ENCODE measurements at places on chromosomes 4 and X.
A peak's percentile ranks its signal among the peaks of the same experiment; 100 is the strongest.

DNA sequence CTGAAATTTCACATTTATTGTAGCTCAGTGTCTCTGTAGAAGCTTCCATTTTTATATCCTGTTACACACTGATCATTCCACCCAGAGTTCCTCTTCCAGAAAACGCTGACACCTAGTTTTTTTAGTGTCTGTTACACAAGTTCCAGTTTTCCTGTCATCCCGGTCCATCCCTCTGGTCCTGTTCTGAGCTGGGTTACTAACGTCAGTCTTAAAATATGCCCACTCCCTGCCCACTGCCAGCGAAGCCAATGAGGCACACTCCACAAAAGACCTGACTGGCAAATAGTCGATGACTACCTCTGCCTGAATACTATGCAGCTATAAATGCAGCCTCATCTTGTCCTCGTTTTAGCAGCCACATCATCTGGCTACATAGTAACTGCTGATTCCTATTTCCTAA lies 30.9 kb upstream of the DDX3X start:
- no peak for DNase-seq

DNA sequence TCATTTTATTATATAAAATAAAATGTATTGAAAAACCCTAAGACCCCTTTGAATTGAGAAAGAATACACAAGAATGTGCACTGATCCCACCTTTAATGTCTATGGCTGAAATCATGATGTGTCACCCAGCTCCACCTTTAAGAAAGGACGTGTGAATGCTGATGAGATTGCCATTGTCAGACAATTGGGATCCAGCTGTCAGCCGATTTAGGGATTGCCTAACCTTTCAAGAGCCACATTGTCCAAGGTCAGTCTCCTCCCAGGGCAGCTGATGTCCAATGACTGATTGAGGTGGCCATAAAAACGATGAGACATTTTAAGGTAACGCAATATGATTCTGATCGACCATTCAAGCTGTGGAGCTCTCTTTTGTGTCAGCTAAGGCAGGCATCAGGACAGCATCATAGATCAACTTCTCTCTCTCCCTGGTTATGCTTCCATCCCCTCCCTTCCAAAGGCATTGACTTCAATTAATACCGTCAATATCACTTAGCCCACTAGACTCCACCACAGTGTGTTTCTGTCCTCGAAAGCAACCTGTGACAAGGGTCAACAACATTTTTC lies 1676.4 kb downstream of the PCDH7 start:
- no peak for DNase-seq

- DNase-seq: no peak
Measured at GRCh38 chr4:86376850-86377249, 17.0 kb upstream of the MAPK10 start.

GRCh38 chrX:150536455-150537116 lies 31.8 kb upstream of the MTM1 start:
- no peak for DNase-seq

GRCh38 chr4:95877636-95878035 lies 37.7 kb downstream of the PDHA2 start:
- DNase-seq: no peak

DNA sequence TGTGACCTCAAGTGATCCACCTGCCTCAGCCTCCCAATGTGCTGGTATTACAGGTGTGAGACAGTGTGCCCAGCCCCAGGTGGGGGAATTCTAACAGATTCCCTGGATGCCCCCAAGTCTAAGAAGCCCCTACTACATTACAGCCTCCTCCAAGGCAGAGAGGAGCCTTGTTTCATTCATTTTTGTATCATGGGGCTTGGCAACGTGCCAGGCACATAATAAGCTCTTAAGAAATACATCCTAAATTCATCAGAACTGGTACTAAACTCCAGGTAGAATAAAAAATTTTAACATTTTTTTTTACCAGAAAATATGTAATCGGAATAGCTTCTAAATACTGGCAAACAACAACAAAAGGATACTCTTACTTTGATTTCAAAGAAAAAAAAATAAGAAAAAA lies 127.1 kb downstream of the CHIC2 start:
- no peak for DNase-seq

DNA sequence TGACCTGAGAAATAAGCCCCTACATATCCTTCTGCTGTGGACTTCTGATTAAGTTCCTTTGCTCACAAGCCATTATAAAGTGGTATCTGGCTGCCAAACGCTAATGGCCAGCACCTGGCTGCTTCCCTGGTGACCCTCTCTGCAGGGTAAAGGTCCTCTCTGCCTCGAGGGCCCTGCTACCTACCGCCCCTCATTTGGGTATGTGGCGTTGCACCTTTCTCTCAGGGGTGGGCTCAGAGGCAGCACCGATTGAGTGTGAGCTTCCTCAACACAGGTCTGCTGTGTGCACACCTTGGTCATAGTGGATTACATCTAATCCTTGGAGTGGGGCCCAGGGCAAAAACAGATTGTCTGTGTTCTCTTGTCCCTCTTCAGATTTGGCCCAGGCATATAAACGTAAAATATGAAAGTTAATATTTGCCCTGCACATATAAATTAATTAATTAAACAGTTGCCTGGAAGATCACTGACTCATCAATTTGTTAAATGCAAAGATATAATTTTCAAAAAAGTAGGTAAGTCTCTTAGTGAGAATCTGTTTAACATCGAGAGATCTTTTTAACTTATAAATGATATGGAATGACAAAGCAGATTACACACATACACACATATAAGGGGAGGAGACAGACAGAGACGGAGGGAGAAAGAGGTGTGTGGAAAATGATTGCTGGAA lies 174.5 kb upstream of the SMIM31 start:
- DNase-seq: no peak

- DNase-seq: peak; percentile 43
Measured at GRCh38 chr4:168408620-168409019, 71.7 kb downstream of the DDX60L start.

- no peak for DNase-seq
Measured at GRCh38 chr4:25702848-25703247, 47.2 kb downstream of the SLC34A2 start.

GRCh38 chrX:69968950-69969349 lies 80.8 kb downstream of the AWAT2 start:
- DNase-seq: no peak

- DNase-seq: no peak
Measured at GRCh38 chr4:109206620-109207019, 95.8 kb downstream of the COL25A1 start.

- DNase-seq: no peak
Measured at GRCh38 chrX:19342331-19342906, 1.3 kb upstream of the PDHA1 start.

- no peak for DNase-seq
Measured at GRCh38 chr4:171242831-171243230, 570.4 kb upstream of the GALNTL6 start.

DNA sequence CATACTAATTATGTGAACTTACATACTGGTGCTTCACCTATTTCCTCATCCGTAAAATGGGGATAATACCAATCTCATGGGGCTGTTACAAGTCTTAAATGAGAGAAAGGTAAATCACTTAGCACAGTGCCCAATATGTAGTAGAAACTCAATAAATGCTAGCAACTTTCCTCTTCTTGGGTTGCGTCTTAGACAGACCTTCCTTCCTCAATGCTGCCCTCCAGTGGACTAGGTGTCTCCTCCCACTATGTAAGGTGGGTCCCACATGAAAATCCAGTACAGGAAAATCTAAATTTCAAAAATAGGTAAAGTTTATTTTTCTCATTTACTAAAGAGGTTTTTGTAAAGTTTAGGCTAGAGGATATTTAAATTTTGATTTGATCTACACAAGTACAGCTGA lies 20.6 kb downstream of the ZDHHC9 start:
- DNase-seq: no peak

DNA sequence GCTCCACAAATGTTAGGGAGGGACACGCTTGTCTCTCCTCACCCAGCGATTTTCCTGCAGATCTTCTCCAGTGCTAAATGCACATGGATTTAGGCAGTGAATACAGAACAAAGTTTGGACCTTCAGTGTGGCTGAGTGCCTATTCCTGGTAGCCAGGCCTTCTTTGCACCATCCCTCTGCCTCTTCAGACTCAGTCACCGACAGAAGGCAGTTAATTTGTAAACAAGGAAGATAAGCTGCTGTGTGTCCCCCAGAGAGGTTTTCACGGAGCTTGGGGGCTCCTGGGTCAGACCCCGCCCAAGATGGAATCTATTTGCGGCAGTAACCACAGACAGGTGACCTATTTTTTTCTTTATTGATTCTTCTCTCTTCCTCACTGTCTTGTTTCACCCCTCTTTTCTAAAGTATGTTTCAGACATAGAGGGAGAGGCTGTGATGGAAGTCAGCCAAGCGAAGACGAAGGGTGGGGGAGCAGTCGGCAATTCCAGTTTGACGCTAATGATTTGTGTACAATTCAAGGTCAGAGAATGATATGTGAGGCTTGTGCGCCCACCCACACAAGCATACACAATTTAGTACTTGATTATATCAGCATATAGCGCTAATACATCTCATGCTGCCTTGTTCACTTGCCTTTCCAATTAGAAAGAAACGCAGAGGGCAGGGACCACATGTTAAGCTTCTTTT lies 200.8 kb downstream of the MGST2 start:
- DNase-seq: peak; percentile 69

DNA sequence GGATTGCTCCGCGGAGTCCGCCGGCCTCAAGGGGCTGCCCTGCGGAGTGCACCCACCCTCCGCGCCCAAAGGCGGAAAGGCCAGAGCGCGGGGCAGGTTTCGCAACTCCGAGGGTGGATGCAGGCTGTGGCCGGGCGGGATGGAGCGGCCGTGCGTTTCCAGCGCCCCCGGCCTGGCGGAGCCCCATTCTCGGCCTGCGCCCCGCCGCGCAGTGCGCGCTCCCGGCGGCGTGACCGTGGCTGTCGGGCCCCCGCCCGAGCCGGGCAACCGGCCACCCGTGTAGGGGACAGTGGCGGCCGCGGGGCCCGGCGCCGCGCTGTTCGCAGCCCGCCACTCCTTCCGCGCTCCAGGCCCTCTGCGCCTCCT lies 331 bp downstream of the SETD7 start:
- no peak for DNase-seq

DNA sequence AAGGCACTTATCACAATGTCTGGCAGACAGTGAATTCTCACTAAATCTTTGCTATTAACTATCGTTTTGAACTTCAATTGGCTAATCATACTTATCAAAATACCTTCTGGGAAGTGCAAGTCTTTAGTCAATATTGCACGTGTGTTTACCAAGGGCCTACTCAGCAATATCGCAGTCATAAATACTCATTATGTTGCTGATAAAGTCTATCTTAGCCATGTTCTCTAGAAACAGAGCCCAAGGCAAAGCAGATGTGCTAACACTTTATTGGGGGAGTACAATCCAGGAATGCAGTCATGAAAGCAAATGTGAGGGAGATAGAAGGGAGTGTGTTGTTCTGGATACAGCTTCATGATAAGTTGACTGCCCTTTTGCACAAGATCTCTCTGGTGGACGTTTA lies 90.5 kb downstream of the FBXO8 start:
- no peak for DNase-seq

- DNase-seq: no peak
Measured at GRCh38 chr4:19300213-19300612, 951.5 kb upstream of the SLIT2 start.

DNA sequence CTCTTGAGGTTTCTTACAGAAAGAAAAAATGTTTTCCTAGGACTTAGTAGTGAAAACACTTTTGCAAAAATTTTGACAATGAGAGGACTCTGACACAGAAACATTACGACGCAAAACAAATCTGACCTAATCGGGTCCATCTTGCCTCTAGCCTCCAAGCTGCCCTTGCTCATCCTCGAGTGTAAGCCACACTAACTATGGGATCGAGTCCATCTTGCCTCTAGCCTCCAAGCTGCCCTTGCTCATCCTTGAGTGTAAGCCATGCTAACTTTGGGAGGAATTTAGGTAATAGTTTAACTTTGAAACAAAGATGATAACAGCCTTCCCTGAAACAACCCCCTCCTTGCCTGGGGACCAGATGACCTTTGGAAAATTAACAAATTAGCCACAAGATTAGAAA lies 100.3 kb upstream of the FRG1 start:
- no peak for DNase-seq

DNA sequence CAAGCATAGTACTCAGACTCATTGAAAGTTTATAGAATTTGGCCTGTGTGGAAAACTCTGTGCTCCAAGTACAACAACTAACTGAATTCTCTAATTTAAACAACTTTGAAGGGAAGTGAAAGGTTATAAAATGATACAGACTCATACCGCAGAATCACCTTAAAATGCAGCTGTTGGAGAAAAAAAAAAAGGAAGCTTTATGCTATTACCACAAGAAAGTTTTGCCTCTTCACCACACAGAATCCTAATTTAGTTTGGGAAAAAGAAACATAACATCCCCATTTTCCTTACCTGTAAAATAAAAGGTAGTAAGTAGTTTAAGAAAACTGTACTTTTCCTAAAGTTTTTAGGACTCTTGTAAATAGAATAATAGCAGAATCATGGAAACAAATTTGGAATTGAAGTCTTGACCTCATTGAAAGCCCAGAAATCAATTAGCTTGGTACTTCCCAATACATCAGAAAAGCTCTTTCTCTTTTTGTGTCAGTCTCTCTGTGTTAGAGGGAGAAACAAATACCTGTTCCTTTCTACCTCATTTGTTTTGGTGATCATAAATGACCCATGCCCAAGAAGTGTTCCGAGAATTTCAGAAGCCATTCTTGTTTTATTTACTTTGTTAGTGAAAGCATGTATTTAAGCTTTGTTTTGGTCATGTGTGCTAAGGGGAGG lies 78.8 kb downstream of the NFKB1 start:
- no peak for DNase-seq

DNA sequence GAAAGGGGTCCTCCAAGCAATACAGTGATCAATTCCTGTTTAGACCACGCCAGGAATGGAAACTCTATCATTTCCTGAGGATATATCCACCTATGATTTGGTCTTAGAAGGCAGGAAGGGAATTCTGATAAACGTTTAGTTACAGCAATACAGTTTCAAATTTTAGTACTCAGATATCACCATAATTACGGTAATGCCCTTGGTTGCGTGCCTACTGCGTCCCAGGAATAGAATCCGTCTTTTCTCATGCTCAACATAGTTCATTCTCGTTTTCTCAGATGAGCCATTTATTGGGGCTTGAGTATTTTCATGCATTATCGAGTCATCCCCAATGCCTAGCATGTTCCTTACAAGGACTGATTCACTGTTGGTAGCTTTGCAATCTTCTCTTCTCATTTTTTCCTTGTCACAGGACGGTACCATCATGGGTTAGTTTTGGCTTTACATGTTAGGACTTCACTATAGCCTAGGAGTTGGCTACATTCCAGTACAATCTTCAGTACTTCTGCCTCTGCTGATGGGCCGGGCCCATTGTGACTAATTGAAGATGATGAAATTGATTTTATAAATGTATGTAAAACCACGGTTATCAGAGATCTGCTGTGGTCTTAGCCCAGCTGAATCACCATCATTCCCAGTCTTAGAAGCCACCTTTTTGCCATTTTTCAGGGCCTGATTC lies 4.4 kb upstream of the PRKX start:
- DNase-seq: no peak

GRCh38 chr4:165299399-165300060 lies 27.9 kb upstream of the MSMO1 start:
- no peak for DNase-seq
